LNCaP clone FGC (cell line): ENCODE measurements at places on chromosomes 13 and 19.

DNA sequence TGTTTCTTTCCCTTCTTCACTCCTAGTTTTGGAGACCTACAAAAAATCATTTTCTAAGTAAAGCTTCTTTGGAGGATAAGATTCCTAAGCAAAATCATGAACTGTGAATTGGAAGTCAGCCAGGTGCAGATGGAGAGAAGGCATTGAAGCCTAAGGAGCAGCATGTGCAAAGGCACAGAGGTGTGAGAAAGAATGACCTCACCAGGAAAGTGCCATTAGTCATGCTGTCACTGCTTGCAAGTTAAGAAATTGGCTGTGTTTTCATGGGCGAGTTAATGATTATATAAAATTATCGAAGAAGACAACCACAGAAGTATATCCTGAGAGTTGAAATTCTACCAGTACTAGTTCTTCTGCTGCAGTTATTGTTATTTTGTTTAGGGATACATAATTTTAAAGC is 80.3 kb upstream of the KLHL1 start:
- DNase-seq: no peak

DNA sequence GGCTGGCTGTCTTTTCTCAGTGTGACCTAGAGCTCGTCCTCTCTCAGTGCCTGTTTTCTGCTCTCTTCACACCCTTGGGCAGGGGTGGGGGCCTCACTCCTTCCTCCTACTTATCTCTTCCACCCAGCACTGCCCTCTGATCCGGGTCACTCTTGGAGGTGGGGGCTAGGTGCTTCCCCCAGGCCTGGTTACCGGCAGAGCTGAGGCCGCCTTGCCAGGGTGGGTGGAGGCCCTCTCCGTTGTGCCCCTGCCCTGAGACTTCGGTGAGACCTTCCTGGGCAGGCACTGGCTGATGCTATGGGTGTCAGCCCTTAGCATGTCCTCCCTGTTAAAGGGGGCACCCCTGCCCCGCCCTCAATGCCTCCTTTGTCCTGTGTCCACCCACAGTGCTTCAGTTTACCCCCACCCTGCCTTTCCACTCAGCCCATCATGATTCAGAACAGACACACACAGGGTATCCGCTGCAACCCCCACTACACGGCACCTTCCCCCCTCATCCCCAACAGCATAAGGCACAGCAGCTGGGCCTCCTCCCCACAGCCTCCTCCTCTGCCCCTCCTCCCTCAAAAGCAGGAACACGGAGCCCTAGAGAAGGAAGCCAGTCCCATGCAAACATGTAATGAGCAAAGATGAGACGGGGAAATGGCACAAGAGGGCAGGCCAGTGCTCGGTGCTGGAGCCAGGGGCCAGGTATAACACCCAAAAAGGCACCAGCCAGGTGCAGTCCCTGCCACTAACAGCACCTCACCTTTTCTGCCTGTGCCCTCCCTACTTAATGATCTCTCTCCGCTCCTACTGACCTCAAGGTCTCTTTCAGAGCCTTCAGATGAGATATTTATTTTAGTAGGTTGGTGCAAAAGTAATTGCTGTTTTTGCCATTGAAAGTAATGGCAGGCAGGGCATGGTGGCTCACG is 9.8 kb downstream of the ZGLP1 start:
- DNase-seq: no peak

- no peak for DNase-seq
These were observed 688.4 kb upstream of the GPC6 start for GRCh38 chr13:92538164-92538563.

DNA sequence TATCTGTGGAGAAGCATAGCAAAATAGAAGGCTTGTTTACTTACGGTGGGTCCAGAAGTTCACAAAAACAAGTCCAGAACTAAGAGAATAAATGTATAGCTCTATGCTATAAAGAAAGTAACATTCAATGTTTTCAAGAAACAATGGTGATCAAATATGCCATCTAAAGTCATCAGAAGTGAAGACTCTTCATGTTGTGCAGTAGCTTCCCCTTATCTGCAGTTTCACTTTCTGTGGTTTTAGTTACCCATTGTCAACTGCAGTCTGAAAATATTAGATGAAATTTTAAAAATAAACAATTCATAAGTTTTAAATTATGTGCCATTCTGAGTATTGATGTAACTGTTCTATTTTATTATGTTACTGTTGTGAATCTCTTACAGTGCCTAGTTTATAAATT is 72.5 kb downstream of the EDNRB start:
- DNase-seq: no peak

- no peak for DNase-seq
These were observed 3.5 kb downstream of the USF2 start for GRCh38 chr19:35272122-35272719.

DNA sequence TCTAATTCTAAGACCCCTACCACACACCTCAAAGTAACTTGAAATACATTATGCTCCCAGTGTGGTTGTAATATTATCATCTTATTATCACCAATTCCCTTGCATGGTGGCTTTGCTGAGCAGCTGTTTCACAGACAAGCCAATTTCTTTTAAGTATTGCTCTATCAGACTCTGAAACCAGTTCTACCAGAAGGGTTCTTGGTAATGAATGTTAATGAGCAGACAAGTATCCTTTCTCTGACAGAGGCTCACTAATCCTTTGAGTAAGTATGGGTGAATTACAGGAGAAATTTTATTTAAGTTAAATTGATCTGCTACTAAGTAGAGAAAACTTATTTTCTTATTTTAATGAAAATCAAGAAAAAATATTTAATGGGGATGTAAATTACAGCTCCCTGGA is 326.0 kb downstream of the GPC6 start:
- no peak for DNase-seq

DNA sequence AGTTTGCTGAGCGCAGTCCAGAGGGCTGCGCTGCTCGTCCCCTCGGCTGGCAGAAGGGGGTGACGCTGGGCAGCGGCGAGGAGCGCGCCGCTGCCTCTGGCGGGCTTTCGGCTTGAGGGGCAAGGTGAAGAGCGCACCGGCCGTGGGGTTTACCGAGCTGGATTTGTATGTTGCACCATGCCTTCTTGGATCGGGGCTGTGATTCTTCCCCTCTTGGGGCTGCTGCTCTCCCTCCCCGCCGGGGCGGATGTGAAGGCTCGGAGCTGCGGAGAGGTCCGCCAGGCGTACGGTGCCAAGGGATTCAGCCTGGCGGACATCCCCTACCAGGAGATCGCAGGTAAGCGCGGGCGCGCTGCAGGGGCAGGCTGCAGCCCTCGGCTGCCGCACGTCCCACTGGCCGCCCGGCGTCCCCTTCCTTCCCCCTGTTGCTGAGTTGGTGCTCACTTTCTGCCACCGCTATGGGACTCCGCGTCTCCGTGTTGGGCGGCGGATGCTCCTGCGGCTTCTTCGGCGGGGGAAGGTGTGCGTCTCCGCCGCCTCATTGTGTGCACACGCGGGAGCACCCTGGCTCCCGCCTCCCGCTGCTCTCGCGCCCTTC is 772 bp downstream of the GPC6 start:
- no peak for DNase-seq

DNA sequence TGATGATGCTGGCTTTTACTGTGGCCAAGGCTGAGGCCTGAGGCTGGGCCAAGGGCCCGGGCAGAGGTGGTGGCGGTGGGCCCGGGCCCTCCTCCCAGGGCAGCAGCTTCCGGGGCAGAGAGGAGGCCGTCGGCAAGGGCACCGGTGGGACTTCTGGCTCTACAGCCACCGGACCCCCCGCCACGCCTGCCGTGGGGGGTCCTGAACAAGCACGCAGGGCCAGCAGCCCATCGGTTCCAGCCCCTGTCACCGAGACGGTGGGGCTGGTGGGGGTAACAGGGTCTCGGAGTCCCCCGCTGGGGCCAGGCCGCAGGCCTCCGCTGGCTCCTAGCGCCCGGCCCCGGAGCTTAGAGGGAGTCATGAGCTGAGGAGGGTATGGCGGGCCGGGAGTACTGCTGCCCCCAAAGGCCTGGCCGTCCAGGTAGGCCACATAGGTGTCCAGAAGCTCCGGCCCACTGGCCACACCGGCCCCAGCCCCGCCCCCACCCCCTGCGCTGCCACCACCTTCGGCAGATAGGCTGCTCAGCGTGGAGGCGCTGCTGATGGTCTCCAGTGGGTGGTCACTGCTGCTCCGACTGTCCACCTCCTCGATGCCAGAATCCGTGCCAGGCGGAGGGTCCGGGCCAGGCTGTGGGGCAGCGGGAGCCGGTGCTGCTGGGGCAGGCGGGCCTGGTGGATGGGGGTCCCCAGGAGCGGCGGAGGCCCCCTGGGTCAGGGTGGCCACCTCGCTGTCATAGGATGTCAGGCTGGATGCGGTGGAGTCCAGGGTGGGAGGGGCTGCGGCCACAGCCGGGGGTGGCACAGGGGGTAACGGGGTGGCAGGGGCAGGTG is 17.3 kb downstream of the C19orf81 start:
- DNase-seq: no peak

DNA sequence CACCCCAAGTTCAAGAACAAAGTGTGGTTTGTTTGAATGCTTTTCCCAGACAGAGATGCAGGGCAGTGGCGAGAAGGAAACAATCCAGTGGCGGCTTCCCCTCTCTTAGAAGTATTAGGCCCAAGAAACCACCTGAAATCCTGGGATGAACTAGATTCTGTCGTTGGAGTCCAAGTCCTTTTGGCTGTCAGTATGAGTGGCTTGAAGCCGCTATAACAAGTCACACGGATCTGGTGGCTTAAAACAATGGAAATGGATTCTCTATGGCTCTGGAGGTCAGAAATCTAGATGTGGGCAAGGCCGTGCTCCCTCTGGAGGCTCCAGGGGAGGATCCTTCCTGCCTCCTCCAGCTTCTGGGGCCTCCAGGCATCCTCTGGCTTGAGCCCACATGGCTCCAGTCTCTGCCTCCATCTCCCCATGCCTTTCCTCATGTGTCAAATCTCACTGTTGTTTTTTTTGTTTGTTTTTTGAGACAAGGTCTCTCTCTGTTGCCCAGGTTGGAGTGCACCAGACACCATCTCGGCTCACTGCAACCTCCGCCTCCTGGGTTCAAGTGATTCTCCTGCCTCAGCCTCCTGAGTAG is 97.7 kb downstream of the GNG7 start:
- no peak for DNase-seq
